Stimulated activated CD4-positive, alpha-beta T cell treated with anti-CD3 and anti-CD28 coated beads, Interleukin-4, amount 100 ng/mL, for 24 hours (primary cell): ENCODE measurements at places on chromosomes 3 and 15.

DNA sequence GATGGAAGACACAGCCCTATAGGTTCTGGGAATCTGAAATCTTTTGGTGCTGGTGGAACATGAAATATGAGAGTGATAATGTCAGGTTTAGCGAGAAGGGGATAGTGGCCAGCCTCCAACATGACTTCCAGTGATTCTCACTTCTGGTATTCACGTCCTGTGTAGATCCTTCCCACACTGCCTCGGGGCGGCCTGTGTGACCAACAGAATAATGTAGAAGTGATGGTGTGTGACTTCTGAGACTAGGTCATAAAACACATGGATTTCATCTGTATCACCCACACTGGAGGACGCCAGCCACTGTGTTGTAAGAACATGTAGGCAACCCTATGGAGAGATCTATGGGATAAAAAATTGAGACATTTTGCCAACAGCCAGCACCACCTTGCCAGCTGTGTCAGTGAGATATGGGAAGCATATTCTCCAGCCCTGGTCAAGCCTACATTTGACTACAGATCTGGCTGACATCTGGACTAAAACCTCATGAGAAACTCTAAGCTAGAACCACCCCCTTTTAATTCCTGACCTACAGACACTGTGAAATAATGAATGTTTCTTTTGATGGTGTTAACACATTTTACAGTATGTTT is 25.5 kb upstream of the NUDT16 start:
- DNase-seq = no peak

DNA sequence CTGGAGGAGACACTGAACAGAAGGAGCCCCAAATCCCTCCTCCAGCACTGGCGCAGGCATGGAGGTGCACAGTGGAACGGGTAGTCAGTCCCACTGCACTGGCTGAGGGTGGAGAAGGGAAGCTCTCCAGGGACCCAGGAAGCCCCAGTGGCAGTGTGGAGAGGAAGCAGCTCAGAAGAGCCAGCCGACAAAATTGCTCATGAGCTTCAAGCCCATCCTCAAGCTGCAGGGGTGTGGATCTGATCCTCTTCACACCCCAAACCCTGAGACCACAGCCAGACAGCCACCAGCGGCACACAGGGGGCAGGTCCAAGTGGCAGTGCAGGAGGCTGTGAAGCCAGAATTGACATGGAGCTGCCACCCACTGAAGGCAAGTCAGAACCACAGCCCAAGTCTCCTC is 32.1 kb downstream of the CYFIP1 start:
- no peak for DNase-seq

- no peak for DNase-seq
Measured at GRCh38 chr3:57959423-57960173, 48.6 kb upstream of the FLNB start.

GRCh38 chr3:106371971-106372805 is 503.4 kb upstream of the CBLB start:
- no peak for DNase-seq

DNA sequence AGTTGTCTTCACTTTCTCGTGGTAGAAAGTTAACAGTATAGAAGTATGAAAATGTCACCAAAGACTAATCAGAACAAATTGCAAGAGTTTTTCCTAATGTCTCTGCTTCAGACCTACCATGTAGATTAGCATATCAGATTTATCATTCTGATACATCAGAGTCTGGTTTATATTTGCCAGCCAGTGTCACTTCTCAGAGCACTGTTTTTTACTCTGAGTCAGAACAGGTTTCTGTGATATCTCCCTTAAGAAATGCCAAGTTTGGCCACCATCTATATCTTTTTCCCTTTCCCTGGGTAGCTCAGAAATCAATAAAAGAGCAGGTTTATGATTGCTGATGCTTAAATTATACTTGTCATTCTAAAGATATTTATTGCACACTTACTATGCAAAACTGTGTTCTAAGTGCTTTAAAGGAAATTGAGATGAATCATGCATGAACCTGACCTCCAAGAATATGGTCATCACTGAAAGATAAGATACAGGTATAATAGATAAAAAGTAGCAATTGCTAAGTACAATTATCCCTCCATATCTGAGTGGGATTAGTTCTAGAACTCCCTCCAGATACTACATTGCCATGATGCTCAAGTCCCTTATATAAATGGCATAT is 672.7 kb upstream of the NAALADL2 start:
- no peak for DNase-seq

GRCh38 chr3:179098388-179099077 is 26.9 kb upstream of the ZMAT3 start:
- no peak for DNase-seq

DNA sequence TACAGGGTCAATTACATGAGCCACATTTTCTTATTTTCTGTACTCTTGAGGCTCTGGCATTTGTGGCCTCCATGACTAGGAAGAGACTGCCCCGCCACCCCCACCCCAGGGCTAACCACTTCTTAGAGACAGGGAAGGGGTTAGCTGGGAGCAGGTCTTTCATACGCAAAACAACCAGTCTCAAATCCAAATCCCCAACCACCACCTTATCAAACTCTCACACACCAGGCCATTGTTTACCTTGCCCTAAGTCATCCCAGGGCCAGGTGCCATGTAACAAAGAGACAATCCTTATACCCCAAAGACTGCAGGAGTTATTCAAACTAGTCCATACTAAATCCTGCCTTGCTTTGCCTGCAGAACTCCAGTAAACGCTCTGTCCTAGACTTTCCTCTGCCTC is 77.8 kb downstream of the B3GNT5 start:
- DNase-seq = no peak

DNA sequence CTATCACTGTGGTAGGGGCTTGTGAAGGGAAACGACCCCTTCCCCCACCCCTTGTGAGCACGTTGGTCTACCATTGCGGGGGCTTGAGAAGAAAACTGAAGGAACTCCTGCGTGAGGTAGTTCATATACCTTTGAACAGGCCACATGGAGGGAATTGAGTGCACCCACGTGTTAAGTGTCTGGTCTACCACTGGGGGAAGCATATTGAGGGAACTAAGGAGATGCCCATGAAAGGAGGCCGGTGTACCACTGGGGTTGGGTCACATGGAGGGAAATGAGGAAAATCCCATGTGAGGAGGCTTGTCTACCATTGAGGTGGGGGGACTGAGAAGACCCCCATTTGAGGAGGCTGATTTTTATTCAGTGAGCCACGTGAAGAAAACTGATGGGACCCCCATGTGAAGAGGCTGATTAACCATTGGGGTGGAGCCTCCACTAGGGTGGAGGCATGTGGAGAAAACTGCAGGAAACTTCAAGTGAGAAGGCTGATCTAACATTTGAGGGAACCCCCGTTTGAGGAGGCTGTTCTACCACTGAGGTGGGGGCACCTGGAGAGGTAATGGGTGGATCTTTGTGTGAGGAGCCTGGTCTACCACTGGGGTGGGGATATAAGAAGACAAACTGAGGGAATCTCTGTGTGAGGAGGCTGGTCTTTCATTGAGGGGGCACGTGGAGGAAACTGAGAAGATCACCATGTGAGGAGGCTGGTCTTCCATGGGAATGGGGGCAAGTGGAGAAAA is 163.2 kb downstream of the FBLN2 start:
- peak; percentile 2 for DNase-seq

GRCh38 chr3:71120012-71120411 is 463.5 kb downstream of the FOXP1 start:
- no peak for DNase-seq

DNA sequence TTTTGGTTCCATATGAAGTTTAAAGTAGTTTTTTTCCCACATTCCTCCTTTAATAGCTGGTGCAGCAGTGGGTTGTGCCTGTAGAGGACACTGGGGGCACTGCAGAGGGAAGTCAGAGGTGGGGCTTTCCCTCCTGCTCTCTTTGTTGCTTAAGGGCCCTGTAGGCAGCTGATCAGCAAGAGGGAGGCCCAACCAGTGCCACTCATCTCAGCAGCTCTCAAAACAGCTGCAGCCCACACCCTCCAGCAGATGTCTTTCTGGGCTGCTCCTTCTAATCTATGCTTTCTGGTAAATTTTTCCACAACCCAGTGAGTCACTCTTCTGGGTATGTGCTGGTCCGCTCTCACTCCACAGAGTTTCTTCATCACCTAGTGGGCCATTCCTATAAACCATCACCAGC is 263.8 kb downstream of the FEZF2 start:
- DNase-seq = no peak

DNA sequence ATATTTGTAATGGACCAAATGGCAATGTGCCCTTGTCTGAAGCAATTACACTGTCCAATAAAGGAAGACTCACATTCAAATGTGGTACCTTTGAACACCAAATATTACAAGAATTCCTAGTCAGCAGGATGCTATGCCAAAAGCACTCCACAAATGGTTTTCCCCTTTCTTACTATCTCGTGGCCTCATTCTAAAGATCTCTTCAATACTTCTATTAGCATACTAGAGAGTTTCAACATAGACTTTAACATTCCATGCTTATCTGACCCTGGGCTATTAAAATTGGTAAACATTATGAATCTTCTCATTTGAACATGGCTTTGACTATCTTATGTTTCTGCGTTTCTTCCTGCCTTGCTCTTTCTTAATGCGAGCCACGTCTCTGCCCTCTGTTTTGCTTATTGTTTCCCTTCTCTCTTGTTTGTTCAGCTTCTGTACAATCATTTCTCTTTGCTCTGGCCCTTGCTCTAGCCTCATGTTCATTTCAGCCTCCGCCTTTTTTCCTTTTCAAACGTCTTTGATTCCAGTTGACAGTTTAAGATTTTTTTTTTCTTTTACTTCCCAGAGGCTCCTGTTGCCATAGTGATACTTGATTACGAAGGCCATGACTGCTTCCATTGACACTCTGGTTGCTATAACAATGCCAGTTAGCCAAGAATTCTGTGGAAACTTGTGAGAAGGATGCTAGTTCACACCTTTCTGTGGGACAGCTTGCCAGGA is 49.5 kb upstream of the SLC9A9 start:
- DNase-seq = no peak

GRCh38 chr15:53196242-53196641 is 406.1 kb upstream of the ONECUT1 start:
- DNase-seq = no peak

GRCh38 chr3:146153429-146153828 is 7.6 kb downstream of the PLOD2 start:
- no peak for DNase-seq

GRCh38 chr3:71127844-71128243 is 455.7 kb downstream of the FOXP1 start:
- DNase-seq = no peak

GRCh38 chr15:92079047-92079446 is 225.5 kb downstream of the SLCO3A1 start:
- peak; percentile 44 for DNase-seq

- DNase-seq = no peak
Measured at GRCh38 chr15:66071160-66071920, 182.2 kb downstream of the MEGF11 start.

GRCh38 chr3:64031540-64032508 is 8.5 kb upstream of the PSMD6 start:
- no peak for DNase-seq

- DNase-seq = no peak
Measured at GRCh38 chr3:59836531-59836930, 786.7 kb upstream of the CFAP20DC start.

DNA sequence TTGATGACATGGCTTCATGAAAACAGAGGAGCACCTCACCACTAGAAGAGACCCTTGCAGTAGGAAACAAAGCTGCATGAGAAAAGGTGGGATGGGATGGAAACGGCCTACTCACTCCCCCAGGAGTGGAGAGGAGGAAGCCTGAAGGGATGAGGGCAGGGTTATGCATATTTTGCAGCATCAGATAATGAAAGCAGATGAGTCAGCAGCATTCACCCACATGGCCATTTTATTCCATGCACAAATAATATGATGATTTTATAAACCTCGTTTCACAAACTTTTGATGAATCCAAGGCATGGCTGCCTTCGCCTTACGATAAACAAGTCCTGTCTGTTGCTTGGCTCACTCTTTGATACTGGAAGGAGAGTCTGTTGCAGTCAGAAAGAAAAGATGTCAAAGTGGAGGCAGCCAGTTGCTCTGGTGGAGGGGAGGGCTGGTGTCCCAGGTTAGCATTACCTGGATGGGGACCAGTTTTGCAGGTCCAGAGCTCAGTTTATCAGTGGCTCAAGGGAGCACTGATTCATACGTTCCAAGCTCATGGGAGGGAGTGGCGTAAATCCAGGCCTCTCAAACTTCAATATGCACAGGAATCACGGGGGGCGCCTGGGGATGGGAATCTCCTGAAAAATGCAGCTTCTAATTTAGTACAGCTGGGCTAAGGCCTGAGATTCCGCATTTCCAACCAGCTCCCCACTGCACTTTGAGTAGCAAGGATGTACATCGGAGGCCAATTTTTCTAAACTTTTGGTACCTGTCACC is 9.2 kb upstream of the EHD4 start:
- no peak for DNase-seq

- DNase-seq = no peak
Measured at GRCh38 chr3:69867941-69868505, 128.8 kb downstream of the MITF start.

GRCh38 chr3:18428036-18428435 is 2.9 kb upstream of the SATB1 start:
- no peak for DNase-seq

DNA sequence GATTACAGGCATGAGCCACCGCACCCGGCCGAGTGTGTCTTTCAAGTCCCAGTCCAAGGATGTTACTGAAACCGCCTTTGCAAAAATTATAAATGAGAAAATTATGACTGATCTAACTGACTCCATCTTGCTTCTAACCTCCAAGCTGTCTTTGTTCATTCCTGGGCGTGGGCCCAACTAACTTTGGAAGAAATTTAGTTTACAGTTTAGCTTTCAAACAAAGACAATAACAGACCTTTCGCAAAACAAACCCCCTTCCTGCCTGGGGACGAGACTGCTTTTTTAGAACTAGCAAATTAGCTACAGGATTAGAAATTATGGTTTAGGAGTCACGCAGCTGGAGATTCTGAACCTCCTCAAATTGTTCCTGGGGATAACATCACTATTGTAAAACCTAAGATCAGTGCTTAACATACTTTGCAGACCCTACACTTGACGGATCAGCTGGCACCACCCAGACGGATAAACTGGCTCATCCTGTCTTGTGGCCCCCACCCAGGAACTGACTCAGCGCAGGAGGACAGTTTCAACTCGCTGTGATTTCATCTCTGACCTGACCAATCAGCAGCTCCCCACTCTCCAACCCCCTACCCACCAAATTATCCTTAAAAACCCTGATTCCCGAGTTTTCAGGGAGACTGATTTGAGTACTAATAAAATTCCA is 23.8 kb downstream of the NANOGP8 start:
- no peak for DNase-seq

DNA sequence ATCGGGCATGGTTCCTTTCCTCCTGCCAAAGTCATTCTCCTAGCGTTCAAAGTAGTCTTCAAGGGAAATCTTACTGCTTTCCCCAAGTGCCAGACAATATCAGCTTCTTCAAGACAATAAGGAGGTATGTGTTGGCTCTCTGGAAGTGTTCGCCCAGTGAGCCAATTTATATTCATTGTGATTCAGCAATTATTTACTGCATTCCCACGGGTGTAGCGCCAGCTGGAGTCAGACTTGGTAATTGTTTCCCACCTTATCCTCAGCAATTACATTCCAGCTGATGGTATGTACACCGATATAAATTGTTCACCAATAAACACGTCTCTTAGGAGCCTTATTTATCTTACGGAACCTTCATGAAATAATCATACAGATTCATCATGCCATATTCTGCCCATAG is 103.6 kb upstream of the CTNNB1 start:
- no peak for DNase-seq

- DNase-seq = no peak
Measured at GRCh38 chr3:129033151-129033550, 27.4 kb upstream of the GP9 start.

GRCh38 chr15:68989541-68990230 is 24.8 kb upstream of the NOX5 start:
- no peak for DNase-seq
